ENCODE measurements at places on chromosomes 4 and X. TPM values are rescaled to one million over a fixed set of nuclear protein-coding genes. Genes with fewer than 3 reads are reported as not detected.

Gene MTTP
- total RNA-seq = not detected

Gene NBDY
- total RNA-seq = 33.4 TPM

DNA sequence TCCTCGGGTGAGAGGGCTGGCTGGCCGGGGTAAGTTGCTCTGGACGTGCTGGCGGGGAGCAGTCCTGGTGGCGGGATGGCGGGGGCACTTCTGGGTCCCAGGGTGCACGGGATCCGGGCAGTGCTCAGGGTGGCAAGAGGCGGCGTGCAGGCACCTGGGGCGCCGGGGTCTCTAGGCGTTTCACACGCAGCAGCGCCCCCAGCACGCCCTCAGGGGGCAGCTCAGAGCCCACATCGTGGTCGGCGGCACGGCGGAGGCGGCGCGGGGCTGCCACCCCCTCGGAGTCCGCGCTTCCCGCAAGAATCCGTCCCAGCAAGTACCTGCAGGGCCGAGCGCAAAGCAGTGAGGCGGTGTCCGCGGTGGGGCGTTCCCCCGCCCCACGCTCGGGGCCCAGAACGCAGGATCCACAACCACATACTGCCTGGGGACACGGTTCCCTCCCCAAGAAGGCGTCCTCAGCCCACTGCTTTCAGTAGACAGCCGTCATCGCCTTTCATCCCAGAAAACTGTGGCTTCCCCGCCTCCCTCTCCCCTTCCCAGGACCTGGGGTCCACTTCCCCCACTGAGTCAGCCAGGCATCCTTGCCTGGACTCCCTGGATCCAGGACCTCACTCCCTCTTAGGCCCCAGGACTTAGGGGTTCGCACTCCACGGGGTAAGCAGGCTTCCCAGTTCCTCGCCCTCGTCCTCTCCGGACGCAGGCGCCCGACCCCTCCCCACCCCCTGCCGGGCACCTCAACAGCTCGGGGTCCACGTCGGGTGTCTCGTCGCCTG, 4.1 kb downstream of the PCSK1N start:
- no peak for DNase-seq

GRCh38 chrX:63434665-63435064, 83.5 kb upstream of the SPIN4 start:
- DNase-seq = no peak

GRCh38 chr4:159205466-159205865, 102.6 kb downstream of the RAPGEF2 start:
- no peak for DNase-seq

- DNase-seq = no peak
Measured at GRCh38 chr4:94446386-94446785, 5.4 kb upstream of the PDLIM5 start.

DNA sequence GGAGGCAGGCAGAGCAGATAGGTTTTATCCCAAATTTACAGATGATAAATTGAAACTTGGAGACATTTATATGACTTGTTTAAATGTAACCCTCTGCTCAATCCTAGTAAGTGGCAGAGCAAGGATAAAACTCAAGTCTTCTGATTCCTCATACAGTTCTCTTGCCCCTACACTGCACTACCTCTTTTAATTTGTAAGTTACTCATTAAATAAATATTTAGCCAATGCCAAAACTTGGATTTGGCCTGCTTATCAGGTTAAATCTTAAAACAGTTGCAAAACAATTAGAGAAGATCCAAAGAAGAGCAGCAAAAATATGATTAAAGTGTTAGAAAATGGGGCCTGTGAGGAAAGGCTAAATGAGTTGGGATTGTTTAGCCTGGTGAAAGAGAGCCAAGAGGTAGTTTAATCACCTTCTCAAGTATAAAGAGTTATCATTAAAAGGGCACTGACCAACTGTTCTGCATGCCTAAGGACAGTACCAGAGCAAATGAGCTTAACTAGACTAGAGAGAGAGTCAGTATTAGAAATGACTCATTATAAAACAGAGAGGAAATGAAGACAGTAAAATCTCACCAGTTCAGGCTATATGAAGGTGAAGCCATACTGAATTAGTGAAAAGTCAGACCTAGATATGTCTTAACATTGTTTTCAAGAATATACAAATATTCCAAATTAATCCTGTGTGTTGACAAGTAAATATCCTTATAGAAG, 146.3 kb downstream of the GRIA3 start:
- DNase-seq = no peak

DNA sequence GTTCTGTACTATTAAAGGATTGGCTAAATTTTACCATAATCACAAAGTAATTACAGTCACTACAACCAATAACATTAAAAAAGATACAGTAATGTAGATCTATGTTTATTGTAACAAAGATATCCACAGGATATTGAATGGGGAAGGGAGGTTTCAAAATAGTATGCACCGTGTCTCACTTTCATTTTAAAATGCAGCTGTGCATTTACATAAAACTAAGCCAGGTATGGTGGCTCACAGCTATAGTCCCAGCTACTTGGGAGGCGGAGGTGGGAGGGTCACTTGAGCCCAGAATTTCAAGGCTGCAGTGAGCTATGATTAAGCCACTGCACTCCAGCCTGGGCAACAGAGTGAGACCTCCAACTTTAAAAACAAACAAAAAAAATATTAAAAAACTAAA, 8.5 kb downstream of the SRP72 start:
- DNase-seq = no peak

DNA sequence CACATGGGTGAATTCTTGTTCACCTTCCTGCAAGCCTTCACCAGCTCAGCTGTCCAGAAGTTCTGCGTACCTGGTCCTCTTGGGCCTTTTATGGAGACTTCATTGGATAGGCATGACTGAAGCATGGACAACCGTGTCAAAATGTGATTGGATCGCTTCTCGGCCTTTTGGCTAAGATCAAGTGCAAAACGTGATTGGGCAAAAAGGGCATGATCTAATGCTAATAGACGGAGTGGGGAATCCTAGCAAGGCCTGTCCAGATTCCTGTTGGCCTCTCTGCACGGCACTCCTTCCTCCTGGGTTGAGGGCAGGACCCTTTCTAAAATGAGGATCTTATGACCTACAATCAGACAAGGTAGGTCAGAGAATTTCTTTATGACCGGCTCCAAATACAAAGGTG, 24.9 kb downstream of the PRDX4 start:
- no peak for DNase-seq

DNA sequence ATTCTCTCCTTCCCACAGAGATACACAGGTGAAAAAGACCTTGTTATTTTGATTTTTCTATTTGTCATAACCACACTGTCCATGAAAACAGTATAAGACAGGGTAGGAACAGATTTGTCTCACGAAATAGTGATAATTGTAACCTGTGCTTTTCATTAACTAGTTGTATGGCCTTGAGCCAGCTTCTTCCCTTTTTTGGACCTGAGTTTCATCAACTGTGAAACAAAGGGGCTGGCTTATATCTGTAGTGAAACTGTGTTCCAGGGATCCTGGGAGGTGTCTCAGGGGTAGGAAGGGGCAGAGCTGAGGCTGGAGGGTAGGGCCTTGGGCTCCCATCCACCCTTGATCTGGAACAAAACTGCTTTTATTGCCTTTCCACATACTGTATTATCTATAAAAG, 50.9 kb downstream of the MED28 start:
- no peak for DNase-seq

DNA sequence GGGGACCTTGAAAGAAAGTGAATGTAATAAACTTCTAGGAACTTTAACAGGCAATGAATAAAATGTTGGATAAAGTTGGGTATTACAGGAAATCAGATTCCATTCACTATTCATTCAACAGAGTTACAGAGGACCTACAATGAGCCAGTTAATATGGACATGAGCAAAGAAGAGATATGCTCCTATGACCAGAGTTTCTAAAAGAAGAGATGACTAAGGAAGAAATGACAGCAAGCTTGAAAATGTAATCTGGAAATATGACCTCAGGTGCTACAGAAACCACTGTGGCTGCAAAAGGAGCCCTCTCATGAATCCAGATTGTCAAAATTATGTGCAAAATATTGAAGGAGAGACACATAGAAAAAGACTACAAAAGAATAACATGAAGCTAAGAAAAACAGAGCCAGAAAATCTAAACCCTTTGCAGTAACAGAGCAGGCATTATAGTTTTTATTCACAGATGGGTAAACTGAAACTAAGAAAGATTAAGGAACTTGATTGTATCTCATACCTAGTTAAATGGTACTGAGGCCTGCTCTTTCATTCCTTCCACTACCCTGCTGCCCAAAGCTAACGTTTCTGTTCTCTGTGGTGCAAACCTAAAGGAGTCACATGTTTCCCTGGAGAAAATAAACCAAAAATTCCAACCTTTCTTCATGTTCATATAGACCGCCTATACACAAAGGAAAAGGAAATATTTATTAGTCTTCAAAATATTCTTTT, 378.3 kb downstream of the GBA3 start:
- DNase-seq = no peak

GRCh38 chrX:20374900-20375438, 108.3 kb upstream of the RPS6KA3 start:
- DNase-seq = no peak

GRCh38 chr4:4492161-4492847, 49.5 kb downstream of the STX18 start:
- DNase-seq = no peak
